ENCODE measurements at places on chromosomes 2 and 18.
A peak's percentile ranks its signal among the peaks of the same experiment; 100 is the strongest.

DNA sequence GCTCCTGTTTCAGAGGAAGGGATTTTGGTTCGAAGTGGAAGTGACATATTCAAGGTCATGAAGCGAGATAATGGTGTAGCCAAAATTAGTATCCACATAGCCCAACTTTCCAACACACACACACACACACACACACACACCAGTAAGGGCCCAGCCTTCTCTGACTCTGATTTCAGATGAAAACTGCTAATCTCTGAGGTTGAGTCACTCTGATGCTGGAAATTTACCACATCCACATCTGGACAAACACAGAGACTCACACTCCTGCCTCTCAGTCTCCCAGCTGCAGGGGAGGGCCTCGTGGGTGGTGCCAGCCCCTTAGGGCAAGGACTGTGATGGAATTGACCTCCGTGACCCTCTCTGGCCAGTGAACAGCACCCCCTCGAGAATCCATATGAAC is 29.0 kb upstream of the SLC35F6 start:
- no peak for DNase-seq

DNA sequence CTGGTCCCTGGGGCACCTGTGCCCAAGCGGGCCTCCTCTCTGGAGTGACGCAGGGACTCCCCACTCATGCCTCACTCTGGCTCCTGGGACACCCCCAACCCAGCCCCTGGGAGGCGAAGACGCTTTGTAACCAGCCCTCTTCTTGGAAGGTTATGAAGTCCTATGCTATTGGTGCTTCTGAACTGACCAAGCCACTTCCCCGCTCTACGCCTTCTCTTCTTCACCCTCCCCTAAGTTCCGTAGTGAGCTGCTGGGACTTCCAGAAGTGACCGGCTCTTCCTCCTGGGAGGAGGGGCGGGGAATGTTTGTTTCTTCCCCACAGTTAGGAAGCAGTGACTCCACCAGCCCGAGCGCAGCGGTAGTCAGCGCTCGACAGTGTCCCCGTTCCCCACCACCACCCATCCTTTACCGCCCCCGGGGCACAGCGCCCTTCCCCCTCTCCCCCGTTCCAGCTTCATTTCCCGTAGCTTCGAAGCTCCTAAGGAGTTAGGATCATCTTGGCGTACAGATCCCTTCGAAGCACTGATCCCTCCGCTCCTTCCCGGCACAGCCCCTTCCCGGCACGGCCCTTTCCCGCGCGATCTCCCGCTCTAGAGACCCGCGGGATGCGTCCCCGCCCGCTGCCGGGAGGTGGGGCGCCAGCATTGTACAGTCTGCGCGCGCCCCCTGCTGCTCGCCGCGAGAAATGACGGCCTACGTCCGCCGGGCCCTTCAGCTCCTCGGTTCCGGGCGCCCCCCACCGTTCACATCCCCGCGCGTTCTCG is 25.3 kb upstream of the NOTO start:
- DNase-seq, result peak; percentile 57

- DNase-seq, result no peak
Observed at GRCh38 chr18:27749194-27749593, 427.7 kb downstream of the CDH2 start.

DNA sequence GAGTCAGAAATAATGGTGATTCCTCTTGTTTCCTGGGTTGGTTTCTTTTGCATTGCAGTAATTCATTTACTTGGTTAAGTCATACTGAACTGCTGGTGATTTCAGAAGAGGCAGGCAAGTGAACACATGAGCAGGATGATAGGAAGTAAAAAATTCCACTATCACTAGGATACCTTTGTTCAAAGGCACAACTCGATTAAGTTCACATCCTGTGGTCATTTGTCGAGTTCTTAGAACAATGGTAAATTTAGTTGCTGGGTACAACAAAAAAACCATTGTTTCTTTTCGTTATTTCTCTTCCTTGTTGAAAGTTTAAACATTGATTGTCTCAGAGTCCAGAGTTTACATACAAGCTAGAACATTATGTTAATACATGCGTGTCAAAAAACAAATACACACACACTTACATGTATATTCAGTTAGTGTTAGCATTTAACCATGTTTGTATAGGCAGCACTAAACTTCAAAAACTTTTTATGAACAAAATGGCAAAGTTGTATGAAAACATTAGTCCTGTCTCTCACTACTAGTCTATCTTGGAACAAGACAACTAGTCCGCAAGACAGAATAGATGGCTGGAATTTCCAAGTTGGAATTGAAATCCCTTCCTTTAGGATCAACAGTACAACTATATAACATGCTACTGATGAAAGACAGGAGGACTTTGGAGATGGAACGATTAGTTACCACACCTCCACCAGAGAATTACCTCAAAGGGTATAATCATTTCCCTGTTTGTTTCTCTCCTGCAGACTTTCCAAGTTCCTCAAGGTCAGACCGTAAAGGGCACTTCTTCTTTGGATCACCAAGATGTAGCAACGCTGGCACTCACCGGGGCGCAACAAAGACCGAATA is 26.2 kb downstream of the STK39 start:
- no peak for DNase-seq

- DNase-seq, result no peak
Observed at GRCh38 chr2:156118753-156119416, 213.6 kb downstream of the NR4A2 start.

DNA sequence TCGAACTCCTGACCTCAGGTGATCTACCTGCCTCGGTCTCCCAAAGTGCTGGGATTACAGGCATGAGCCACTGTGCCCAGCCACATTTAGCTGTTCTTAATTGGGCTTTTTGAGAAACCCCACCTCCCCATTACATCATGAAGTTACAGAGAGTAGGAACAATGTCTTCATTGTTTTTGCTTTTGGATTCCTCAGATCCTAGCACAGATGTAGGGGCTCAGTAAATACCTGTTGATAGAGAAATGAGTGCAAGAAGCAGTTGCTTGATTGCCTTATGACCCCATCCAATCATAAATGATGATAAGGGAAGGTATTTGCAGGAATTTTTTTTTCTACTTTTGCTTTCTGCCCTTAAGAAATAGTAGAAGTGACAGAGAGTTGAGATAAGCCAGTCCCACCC is 25.4 kb downstream of the GREB1L start:
- no peak for DNase-seq

- DNase-seq, result no peak
Observed at GRCh38 chr2:44680983-44681531, 260.4 kb upstream of the SIX3 start.

- no peak for DNase-seq
Observed at GRCh38 chr18:74906184-74906583, 302.8 kb downstream of the PTGR3 start.

GRCh38 chr18:74836296-74837139 is 238.8 kb downstream of the ZNF407 start:
- no peak for DNase-seq

- DNase-seq, result peak; percentile 8
Observed at GRCh38 chr18:47397671-47398319, 146.3 kb upstream of the SKOR2 start.

- no peak for DNase-seq
Observed at GRCh38 chr18:35376393-35376741, 770 bp downstream of the ZNF396 start.

GRCh38 chr18:8948011-8948410 is 154.5 kb upstream of the NDUFV2 start:
- DNase-seq, result no peak

GRCh38 chr2:98426771-98427170 is 17.9 kb upstream of the INPP4A start:
- DNase-seq, result no peak

DNA sequence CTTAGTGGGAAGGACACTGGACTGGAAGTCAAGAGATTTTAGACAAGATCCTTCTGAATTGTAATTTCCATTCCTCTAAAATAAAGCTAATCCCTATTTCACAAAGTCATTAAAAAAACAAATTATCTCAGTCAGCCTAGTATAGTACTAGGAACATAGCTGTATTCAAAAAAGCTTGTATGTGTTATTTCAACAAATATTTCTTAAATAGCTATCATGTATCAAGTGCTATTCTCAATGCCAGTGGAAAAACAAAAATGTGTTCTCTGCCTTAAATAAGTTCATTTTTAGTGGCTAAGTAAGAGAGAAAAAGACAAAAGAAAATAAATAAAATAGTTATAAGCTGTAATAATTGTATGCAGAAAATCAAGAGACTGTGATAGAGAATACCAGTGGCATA is 541.8 kb upstream of the CDH2 start:
- no peak for DNase-seq

DNA sequence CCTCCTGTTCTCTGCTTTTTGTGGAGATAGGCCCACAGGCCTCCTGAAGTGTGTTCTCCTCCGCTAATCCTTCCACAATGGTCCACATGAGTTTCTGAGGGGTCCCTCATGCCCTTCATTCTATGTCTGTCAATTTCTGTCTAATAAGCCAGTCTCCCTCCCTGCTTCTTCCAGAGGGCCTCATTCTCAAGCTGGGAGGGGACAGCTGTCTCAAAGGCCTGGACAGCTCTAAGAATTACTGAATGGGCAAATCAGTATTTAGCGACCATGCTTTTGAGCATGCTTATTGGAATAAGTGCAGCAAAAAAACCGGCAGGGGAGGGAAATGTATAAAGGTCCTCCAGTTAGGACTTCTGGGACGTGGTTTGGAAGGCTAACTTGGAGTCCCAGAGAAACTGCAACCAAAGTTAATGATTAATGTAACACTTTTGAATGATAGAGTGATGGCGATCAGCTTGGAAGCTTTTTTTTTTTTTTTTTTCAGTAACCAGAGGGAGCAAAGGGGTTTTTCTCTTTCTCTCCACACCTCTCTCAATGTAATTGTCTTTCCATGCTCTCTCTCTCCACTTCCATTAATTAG is 890.7 kb upstream of the POU3F3 start:
- DNase-seq, result no peak

DNA sequence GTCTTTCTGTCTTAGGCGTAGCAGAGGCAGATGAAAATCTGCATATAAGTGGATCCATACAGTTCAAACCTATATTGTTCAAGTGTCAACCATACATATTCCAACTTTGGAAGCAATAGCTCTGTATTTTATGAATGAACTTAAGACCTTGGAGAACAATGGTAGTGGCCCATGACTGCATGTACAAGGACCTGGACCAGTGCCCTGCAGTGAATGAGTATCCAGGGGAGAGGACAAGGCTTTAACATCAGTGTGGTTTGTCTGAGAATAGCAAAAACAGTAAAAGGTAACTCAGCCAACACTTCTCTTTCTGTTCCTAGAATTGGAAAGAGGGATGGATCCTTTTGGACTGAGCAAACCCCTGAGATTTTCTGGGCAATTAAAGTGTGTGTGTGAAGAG is 230.8 kb upstream of the LINC00305 start:
- no peak for DNase-seq

DNA sequence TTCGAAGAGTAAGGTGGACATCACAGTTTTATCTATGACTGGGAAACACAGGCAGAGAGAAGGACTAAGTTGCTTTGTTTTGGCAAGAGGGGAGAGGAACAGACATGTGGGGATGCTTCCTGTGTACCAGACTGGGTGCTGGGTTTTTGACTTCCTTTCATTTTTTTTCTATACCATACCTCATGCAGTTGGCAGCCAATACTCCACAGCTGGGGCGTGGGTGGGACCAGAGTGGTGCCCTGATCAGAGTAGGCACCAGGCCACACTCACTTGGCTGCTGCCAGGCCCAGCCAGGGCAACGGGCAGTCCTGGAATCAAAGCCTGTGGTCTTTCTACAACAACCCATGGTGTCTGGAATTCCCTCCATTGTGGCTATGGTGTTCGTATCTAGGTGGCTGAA is 45.2 kb downstream of the SH3RF3 start:
- no peak for DNase-seq

GRCh38 chr2:176769499-176770370 is 442.9 kb upstream of the HNRNPA3 start:
- DNase-seq, result no peak

GRCh38 chr2:111196435-111196834 is 75.7 kb downstream of the BCL2L11 start:
- DNase-seq, result no peak

DNA sequence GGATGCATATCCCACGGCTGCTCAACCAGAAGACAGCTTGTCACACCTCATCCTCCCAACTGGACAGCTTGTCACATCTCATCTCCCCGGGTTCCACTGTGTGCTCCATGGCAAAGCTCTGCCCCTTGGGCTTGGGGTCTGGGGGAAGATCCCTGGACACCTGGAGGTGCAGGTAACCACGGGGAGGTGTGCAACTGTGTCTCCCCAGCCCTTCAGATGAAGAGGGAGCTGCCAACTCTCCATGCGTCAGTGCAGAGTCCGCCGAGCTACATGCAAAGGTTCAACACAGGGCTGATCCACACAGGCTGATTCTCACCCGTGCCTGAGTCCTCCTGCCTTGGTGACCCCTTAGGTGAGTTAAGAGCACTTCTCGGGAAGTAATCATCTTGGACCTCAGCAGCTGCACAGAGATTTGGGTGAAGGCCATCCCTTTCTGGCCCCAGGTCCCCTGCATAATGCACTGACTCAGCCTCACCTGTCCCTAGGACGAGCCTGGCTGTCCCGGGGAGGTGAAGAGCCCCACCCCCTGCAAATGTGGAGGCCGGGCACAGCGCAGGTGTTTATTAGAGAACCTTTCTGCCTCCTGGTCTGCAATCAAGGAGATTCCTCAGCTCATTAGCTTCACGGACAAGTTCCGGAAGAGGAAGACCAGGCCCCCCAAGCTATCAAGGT is 157.9 kb downstream of the PXDN start:
- DNase-seq, result no peak

DNA sequence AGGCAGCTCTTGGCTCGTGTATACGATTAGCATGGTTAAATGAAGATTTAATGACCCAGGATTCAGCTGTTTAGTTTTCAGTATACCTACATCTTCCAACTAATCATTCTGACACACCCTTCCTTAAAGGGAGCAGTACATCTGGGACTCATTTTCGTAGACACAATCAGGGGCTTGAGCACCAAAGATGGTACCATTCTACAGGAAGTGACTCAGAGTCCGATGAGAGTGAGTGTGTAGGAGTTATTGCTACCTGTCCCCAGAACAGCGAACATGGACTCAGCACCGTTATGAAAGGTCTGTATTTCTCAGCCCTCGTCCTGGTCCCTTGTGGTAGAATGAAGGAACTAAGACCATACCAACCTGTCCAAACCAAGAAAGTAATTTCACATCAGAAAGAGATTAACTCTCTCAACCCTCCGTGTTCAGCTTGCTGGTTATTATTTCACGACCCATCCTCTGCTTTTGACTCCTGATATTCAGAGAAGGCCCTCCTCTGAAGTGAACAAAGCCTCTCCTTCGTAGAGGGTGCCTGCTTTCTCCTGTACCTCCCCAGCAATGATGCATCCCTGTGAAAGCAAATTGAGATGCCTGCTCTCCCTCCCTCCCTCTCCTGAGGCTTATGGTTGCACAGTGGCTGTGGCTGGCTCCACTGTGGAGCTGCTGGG is 214.8 kb downstream of the MTX2 start:
- DNase-seq, result no peak

GRCh38 chr2:29335396-29335795 is 220.2 kb downstream of the CLIP4 start:
- DNase-seq, result no peak
